ENCODE measurements at places on chromosomes 12 and 14. TPM values are rescaled to one million over a fixed set of nuclear protein-coding genes. Genes with fewer than 3 reads are reported as not detected.

DNA sequence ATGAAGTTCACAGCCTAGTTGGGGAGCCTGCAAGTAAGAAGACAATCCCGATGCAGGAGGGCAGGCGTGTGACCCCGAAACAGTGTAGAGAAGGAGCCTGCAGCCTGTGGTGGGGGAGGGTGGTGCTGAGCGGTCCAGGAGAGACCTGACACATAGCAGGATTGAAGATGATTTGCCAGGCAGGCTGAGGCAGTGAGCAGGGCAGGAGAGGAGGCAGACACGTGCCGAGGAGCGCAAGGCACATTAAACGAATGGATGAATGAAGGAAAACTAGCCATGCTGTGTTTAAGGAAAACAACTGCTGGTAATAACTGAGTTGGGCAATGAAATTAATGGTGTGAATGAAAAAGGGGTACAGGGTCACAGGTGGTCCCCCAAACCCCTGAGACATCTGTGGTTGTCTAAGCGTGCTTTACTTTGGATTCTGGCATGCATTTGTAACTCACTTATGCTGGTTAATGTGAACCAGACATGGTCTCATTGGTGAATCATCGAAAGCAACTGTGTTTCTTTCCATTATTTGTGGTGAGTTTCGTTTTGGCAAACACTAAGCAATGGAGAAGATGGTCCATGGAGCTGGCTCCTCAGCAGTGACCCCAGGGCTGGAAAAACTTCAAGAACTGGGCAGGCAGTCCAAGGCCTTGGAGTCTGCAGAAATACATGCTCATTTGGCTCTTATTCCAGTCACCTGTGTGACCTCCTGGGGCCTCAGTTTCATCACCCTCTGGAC lies 96.9 kb upstream of the EVL start:
- DNase-seq: no peak

- DNase-seq: no peak
Observed at GRCh38 chr14:61253064-61253738, 27.9 kb downstream of the TMEM30B start.

GRCh38 chr14:82855912-82856391 lies 1322.3 kb upstream of the SEL1L start:
- no peak for DNase-seq

- DNase-seq: no peak
Observed at GRCh38 chr12:117352206-117352605, 9.2 kb downstream of the NOS1 start.

DNA sequence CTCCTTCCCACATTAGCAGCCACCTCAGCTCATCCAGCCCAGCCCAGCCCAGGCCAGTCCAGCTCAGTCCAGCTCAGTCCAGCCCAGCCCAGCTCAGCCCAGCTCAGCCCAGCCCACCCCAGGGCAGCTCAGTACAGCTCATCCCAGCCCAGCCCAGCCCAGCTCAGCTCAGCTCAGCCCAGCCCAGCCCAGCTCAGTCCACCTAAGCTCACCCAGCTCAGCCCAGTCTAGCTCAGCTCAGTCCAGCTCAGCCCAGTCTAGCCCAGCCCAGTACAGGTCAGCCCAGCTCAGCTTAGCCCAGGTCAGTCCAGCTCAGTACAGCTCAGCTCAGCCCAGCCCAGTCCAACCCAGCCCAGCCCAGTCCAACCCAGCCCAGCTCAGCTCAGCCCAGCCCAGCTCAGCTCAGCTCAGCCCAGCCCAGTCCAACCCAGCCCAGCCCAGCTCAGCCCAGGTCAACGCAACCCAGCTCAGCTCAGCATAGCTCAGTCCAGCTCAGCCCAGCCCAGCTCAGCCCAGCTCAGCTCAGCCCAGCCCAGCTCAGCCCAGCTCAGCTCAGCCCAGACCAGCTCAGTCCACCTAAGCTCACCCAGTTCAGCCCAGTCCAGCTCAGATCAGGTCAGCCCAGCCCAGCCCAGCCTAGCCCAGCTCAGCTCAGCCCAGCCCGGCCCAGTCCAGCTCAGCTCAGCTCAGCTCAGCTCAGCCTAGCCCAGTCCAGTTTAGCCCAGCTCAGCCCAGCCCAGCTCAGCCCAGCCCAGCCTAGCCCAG lies 63.0 kb downstream of the TMEM121 start:
- DNase-seq: peak; percentile 57

GRCh38 chr12:98709022-98709421 lies 63.9 kb downstream of the APAF1 start:
- no peak for DNase-seq

DNA sequence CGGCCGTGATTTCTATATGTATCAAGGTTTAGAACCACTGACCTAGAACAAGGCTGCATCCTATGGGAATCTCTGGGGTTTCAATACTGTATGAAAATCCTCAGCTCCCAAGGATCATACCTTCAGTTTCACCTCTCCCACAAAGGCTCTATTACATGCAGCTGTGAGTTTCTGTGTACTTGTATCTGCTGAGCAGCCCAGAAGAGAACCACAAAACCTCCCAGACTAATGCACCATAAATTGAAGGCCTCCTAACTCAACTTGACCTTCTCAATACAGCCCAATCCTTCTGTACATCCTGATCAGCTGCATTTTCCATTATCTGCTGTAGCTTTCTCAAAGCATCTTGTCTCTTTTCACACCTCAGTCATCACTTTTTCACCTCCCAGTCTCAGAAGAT lies 5.4 kb upstream of the KCNH5 start:
- no peak for DNase-seq

DNA sequence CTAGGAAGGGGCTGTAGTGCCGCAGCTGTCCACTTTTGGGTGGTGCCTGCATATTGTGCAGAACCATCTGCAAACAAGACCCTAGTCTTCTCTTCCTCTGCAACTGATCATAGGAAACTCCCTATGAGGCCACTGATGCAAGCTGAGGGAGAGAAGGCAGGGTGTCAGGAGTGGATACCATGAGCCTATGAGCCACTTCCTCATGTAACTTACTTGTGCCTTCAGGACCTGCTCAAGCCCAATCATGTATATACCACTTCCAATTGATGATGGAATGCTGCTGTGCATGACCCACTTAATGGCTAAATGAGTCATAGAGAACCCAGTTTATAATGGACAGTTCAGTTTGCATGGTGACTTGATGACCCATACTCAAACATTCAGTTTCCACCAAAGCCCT lies 107.9 kb downstream of the ALG10B start:
- no peak for DNase-seq

- DNase-seq: no peak
Observed at GRCh38 chr14:58942516-58942915, 246.0 kb upstream of the DAAM1 start.

- no peak for DNase-seq
Observed at GRCh38 chr12:6038160-6038559, 86.3 kb downstream of the VWF start.

DNA sequence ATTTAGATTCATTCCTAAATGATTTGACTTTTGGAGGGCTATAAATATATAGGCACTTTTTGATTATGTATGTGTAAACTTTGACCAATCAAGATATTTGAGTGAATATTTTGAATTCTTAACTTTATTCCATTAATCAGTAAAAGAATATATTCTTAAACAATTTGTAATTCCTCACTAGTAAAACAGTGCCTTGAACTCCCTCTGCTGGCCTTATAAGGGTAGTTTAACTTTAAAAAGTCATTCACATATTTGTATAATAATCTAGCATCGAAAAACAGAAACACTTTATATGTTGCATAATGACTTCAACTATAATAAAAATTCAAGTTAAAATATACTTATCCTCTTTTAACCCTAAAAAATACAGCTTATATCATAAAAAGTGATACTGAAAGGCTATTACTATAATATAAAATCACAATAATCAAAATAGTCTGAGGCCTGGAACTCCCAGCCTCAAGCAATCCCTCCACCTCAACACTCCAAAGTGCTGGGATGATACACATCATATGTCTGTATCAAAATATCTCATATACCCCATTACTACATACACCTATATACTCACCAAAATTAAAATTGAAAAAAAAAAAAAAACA lies 31.2 kb downstream of the CCDC59 start:
- DNase-seq: no peak

GRCh38 chr14:102278631-102278935 lies 26.4 kb downstream of the MOK start:
- DNase-seq: no peak

- DNase-seq: no peak
Observed at GRCh38 chr14:74952180-74952665, 3.2 kb downstream of the PGF start.

DNA sequence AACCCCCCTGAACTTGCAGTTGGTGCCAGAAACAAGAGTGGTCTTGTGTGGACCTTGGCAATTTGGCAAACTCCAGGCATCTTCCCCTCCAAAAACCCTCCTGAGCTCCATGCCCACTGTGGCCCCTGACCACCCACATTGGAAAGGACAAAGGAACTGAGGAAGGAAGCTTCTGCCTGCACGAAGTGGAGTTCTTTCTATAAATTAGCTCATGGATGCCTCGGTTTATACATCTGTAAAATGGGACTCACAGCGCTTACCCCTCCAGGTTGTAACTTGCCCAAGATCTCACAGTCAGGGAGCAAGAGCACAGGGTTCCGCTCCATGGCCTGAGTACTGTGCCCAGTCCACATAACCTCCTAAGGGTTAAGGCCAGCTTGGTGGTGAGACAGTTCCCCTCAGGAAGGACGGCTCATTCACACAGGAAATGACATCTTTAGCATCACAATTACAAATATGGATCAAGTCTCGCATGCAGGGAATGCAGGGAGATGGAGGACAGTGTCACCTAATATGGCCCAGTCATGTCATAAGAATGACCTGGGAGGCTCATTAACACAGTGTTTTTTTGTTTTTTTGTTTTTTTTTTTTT lies 66.6 kb downstream of the CLMN start:
- no peak for DNase-seq

DNA sequence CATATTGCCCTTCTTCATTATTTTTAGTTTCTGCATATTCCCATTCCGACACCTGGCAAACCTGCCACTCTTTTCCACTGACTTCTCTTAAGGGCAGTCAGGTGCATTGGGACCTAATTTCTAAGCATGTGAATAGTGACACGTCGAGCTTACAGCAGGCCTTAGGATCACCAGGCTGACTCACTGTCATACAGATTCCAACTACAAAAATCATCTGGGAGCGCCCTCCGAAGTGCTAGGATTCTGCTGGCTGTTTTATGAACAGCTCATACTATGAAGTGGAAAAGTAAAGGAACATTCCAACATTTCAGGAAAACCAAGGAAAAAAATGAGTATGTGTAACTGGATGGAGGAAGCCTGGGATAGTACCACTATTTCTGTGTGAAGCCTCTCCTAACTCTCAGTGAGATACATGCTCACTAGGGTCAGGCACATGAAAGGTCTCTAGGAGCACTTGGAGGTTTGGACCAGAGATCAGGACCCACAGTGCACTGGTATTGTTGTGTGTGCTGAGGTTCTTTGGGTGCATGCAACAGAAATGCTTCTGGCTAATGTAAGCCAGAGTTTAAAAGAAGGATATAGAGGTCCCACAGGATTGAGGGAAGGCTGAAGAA lies 257.4 kb downstream of the ZFP36L1 start:
- DNase-seq: no peak

GRCh38 chr14:61334197-61334701 lies 12.9 kb downstream of the PRKCH start:
- DNase-seq: no peak

DNA sequence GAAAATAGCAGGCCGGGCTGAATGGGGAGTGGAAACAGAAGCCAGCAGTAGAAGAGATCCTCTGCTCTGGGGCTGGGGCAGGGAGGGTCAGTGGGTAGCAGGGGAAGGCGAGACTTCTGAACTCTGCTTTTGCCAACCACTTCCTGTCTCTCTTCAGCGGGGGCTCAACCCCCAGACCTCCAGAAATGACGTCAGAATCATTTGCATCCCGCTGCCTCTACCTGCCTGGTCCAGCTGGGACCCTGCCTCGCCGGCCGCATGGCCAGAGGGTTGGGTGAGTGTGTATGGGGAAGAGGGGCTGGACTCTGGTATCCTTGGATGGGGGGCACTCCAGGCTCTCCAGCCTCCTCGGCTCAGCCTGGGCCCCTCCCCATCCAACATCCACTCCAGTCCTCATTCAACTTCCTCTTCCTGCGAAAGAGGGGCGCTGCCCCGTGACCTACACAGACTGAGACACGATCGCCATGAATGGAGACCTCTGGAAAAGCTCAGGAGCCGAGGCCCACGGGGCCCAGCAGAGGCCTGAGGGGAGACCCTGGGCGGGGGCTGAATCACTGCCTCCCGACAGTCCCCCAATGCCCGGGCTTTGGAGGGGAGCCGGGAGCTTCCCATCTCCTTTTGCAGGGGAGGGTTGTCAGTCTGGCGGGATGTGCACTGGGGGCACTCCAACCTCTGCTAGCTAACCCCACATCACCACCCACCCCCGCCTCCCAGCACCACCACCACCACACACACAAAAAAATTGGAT lies 458 bp upstream of the HOXC4 start:
- peak; percentile 56 for DNase-seq

- no peak for DNase-seq
Observed at GRCh38 chr14:77212097-77212870, 30.7 kb downstream of the TMEM63C start.

- no peak for DNase-seq
Observed at GRCh38 chr14:75732888-75733287, 71.8 kb downstream of the TTLL5 start.

DNA sequence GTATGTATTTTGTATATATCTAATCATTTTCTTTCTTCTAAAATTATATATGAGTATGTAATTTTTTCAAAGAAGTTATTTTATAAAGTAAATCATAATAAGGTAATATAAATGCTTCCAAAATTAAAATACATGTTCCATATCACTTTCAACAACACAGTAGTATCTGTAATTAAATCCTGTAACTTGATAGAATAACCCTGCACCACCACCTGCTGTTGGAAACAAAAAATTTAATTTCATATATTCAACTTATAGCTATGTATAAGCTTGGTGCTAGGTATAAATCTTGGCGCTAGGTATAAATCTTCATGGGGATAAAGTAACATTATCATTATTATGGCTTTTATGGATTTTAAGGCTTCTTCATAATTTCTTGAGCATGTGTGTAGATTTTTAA lies 149.7 kb upstream of the DCN start:
- DNase-seq: no peak

The CCDC175 gene
- total RNA-seq: not detected

The RNASE3 gene
- total RNA-seq: not detected

The FAIM2 gene
- 1.2 TPM for total RNA-seq

The HOXC5 gene
- total RNA-seq: not detected

The DPPA3 gene
- not detected for total RNA-seq

The OAS2 gene
- total RNA-seq: 57.7 TPM

The PLA2G1B gene
- 62.2 TPM for total RNA-seq

The SYNDIG1L gene
- 2.9 TPM for total RNA-seq

The IAPP gene
- not detected for total RNA-seq

The GLT8D2 gene
- total RNA-seq: 9.1 TPM

The ADAM20 gene
- total RNA-seq: 1.2 TPM

The TSHR gene
- not detected for total RNA-seq

The SLCO1A2 gene
- total RNA-seq: 9.2 TPM

The EID3 gene
- 4.4 TPM for total RNA-seq

The SMOC1 gene
- total RNA-seq: 1.1 TPM

The C12orf60 gene
- total RNA-seq: 0.17 TPM

The GABARAPL1 gene
- 114 TPM for total RNA-seq

The PRH2 gene
- not detected for total RNA-seq

The HOXC12 gene
- total RNA-seq: not detected

The BICDL1 gene
- total RNA-seq: 20.6 TPM

The OTOGL gene
- 0.09 TPM for total RNA-seq

The EXOC3L4 gene
- total RNA-seq: 4.2 TPM
